Right hindlimb (tissue), 1 donor: ENCODE measurements at places on chromosomes 5 and 9.

GRCh38 chr9:14437354-14438231 is 123.7 kb upstream of the NFIB start:
- DNase-seq = peak; percentile 62

DNA sequence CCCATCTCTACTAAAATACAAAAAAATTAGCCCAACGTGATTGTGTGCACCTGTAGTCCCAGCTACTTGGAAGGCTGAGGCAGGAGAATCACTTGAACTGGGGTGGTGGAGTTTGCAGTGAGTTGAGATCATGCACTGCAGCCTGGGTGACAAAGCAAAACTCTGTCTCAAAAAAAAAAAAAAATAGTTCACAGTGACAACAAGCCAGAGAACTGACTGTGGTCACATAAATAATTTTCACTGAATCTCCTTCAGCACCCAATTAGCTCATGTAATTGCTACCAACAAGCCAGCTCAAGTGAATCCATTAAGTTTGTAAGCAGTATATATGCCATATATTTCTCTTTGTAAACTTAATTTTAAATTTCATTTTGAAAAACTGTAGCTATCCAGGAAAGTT is 14.5 kb upstream of the AFAP1L1 start:
- no peak for DNase-seq

DNA sequence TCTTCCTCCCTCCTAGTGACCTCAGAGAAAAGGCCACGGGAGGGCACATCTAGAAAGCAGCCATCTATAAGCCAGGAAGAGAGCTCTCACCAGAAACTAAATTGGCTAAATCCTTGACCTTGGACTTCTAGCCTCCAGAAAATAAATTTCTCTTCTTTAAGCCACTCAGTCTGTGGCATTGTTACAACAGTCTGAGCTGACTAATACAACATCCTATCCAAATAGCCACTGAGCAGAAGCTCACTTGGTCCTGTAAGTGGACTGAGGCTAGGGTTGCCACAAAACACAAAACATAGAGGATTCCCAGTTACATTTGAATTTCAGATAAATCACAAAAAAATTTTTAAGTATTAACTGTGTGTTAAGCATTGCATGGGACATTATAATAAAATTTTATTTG is 383.4 kb downstream of the MLLT3 start:
- no peak for DNase-seq

DNA sequence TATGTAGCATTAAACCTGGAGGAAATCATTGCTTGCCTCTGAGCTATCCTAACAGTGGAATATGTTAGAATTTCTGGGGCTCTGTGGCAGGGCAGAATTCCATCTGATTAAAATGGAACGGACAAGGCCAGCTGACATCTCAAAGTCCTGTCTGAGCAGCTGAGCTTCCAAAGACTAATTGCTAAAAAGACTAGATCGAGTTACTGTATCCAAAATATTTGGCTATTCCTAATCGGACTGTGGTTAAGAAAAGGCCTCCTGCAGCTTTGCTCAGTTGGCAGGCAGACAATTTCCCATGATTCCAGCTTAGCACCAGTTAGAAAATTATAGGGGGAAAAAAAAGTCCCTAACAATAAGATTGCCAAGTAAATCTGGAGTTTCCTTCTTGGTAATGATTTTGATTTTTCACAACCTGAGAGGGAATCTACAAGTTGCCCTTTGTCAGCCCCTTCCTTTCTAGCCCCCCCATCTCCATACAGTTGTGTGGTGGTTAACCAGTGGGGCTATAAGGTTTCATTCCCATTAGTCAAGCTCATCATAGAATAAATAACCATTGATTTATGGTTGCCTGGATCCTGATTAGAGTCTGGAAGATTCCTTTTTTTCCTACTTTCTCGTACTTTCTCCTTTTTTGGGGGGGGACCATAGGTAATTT is 26.4 kb downstream of the PTGR1 start:
- DNase-seq = peak; percentile 68

DNA sequence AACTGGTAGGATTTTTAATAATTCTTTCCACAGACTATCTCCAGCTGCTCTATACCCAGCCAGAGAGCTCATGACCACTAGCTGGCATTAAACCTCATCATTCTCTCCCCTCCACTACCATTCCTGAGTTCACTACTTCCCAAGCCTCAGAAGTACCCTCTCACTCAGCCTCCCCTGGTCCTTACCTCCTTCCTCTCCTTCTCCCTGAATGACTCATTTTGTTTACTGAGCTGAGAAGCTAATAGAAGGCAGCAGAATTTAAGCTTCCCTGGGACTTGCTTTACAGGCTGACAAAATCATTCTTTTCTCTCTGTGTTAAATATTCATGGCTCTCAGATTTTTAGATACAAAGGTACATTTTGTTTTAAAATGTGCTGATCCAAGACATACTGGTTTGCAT is 305.4 kb downstream of the TLR4 start:
- DNase-seq = no peak

GRCh38 chr5:21574961-21575360 is 1278.2 kb downstream of the CDH12 start:
- no peak for DNase-seq

- DNase-seq = no peak
Observed at GRCh38 chr9:113995401-113995800, 82.7 kb downstream of the AMBP start.

DNA sequence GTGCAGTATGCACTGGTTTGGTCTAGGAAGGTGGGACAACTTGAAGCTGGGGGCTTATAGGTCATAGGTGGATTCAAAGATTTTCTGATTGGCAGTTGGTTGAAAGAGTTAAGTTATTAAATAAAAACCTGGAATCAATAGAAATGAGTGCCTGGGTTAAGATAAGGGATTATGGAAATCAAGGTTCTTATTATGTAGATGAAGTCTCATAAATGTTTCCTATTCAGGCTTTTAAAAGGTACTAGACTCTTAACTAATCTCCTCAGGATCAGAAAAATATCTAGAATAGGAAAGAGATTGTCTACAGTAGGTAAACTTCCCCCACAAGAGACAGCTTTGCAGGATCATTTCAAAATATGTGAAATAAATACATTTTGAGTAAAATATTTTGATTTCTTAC is 163.3 kb upstream of the FBN2 start:
- no peak for DNase-seq

DNA sequence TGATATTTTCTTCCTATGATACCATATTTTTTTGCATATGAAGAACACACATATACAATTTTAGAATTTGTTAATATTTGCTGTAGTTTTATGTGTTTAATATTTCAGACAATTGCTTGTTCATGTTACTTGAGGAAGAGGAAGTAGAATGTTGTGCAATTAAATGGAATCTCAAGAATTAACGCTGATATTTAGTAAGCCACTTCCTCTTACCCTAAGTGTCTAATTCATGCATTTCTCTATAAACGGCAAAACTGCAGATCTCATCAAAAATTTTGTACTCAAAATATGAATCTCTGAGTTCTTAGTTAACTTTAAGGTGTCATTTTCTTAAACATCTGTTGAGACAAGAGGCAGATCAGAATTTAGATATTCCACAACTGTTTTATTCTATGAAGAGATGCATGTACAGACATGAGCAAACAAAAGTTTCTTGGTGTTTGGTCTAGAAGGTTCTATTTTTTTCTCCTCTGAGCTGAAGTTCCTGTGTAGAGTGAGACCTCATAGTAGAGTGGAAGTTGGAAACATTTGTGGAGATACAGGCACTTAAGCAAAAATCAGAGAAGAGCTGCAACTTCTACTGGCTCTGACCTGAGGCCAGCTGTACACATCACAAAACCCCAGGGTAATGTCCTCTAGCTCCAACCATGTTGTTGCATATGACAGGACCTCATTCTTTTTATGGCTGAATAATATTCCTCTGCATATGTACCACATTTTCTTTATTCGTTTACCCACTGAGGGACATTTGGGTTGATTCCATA is 16.6 kb upstream of the TGFBI start:
- DNase-seq = no peak

DNA sequence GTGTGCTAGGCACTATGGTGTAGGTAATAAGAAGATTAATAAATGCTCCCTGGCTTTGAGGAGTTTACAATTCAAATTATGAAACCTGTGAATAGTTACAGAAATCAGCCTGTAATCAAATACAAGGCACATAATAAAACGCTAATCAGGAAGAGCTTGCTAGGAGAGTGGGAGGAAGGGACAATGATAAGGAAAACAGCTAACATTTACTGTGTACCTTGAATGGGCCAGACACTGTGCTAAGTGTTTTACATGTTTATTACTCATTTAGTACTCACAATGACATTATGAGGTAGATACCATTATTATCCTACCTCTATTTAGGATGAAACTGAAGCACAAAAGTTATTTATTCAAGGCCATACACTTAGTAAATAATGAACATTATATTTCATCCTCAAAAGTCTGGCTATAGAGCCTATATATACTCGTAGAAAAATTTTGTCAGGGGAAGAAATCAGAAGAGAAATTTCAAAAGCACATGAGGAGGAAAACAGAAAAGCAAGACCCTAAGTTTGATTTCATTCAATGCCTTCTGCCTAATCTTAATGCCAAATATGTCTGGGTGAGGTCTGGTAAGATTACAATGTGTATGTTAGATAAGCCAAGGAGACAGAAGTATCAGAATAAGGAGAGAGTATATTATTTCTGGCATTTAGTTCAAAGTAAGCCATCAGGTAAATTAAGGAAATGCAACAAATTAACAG is 35.9 kb downstream of the AFF4 start:
- DNase-seq = no peak
